COLO829 (cell line): ENCODE measurements at places on chromosomes 1 and 21.

- no peak for DNase-seq
These were observed 27.2 kb upstream of the ENO1 start for GRCh38 chr1:8905582-8906191.

GRCh38 chr1:85133565-85134159 is 67.2 kb downstream of the SYDE2 start:
- DNase-seq = no peak

- DNase-seq = no peak
These were observed 64.9 kb downstream of the LMO4 start for GRCh38 chr1:87393445-87394085.

DNA sequence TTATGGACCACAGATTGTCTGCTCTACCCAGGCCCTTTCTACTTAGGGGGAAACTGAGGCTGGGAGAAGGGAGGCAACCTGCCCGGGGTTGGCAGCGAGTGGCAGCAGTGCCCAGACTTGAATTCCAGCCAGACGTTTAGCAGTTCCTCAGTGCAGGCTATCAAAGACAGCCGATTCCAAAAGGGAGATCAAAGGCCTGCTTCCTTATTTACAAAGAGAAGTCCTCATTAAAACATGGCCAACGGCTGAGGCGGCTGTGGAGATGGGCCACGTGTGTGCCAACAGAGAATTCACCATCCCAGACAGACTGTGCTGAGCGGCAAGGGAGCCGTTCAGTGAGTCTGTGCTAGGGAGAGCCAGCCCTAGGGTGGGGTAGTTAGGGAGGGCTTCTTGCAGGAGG is 27.7 kb downstream of the C1QB start:
- no peak for DNase-seq

- DNase-seq = no peak
These were observed 21.7 kb upstream of the PEF1 start for GRCh38 chr1:31666263-31666963.

GRCh38 chr1:27676410-27676809 is 4.4 kb upstream of the IFI6 start:
- DNase-seq = no peak

- DNase-seq = no peak
These were observed 76.2 kb downstream of the ERG start for GRCh38 chr21:38422082-38422481.
